ENCODE measurements at places on chromosomes 2 and 18. TPM values are rescaled to one million over a fixed set of nuclear protein-coding genes. Genes with fewer than 3 reads are reported as not detected.

The GPR35 gene
- total RNA-seq, result 7.6 TPM

The TRAF3IP1 gene
- 15.4 TPM for total RNA-seq

The FSIP2 gene
- not detected for total RNA-seq

The DNER gene
- not detected for total RNA-seq

The LRP2 gene
- total RNA-seq, result 0.17 TPM

DNA sequence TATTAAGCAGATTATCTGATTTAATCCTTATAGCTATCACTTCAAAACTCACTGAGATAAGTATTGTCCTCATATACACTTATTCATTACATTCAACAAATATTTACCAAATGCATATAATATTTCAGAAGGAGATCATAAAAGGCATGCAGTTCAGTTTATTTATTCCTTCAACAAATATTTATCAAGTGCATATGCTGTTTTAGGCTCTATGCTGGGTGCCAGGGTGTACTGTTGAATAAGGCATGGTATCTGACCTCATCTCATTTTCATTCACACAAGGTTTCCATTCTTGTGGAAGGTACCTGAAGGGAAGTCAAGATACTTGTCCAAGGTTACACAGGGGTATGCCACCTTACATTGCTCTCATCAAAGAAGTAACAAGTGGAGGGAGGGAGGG is 213.0 kb downstream of the INSIG2 start:
- H3K4me1 ChIP-seq, result no peaks in the 10 kb centered on the region
- DNase-seq, result no peak
- H3K36me3 ChIP-seq, result no peaks in the 10 kb centered on the region
- H3K4me3 ChIP-seq, result no peak overlapping the region

DNA sequence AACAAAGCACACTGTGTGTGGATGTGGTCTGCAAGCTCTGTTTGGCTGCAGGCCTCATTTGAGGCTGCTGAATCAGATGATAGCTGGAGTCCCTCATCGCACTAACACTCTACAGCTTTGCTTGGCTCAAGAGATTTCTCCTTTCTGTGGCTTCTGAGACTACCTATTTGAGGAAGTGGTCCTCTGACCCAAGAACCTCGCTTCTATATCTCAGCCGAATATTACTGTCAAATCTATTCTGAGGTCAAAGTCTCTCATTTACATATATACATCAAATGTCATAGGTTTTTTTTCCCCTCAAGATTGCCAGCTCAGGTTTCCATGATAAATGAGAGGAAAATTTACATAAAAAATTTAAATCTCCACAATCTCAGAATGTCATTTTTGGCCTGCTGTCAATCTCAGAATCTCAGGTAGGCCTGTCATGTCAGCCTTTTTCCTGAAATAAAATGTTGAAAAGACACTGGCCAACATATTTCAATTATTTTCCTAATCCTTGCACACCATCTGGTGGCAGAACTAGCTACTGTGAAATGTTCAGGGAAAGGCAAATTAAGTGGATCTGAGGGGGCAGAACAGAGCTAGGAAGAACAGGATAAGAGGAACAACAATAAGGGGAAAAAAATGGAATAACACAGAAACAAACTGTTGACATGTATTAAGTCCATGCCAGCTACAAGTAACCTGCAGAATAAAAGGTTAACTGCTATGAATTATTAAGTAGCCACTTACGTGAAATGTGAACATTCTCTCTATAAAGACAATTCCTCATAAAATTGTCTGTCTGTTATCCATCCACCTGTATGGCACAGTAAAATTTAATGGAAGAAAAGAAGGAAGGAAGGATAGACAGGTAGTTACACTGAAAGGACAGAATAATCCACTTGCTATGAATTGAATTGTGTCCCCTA is 39.3 kb downstream of the AP1S3 start:
- H3K4me1 ChIP-seq, result peaks cover 6% of the 10 kb centered on the region
- DNase-seq, result no peak
- no peaks in the 10 kb centered on the region for H3K36me3 ChIP-seq
- no peaks in the 10 kb centered on the region for H3K27me3 ChIP-seq

DNA sequence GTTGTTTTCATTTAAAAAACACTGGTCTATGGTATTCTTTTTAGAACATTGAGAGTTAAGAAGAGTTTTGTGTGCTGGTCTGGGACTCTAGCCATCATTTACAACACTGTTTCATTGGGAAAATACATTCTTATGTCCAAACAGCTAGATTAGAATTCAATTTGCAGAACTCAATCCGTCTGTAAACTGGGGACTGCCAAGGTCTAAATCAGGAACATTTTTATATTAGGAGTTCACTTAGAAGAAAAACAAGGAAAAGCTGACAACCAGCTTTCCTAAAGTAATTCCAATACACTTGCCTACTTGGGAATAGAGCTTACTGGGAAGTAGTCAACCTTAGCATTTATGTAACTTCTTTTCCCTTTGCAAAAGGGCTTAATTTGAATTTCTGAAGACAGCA is 91.5 kb upstream of the RNF152 start:
- no peaks in the 10 kb centered on the region for H3K27me3 ChIP-seq
- no peak overlapping the region for H3K27ac ChIP-seq

DNA sequence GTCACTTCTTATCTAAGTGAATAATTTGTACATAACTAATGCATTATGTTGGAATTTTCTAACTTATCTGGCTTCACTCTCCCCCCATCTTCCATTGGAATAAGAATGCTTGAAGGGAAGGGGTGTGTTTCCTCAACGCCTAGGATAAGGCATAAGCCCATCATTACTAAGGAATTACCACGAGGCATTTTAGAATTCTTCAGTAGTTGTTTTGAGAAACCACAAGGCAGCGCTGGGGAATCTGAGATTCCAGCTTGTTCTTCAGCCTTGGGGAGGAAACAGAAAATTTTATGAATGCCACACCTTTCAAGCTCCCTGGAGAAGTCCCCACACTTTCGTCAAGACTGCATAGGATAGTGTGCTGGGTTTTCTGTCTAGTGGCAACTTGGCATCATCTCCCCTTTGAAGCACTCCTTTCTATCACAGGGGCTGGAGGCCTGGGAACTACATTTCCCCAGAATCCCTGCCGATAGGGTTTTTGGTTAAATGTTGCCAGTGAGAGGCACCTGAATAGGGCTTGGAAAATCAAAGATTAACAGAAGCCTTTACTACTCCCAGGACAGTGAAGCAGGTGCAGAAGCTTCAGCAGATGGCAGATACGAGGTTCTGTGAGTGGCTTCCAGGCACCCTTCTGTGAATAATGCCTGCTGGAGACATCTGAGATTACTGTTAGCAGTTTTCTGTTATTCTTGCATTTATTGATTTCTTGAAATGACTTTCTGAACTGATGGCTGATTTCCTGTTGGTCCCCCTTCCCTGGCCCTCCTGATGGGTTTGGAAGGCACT is 192.7 kb upstream of the REV1 start:
- H3K27ac ChIP-seq, result no peak overlapping the region
- H3K36me3 ChIP-seq, result no peaks in the 10 kb centered on the region
- no peak for DNase-seq
- H3K4me1 ChIP-seq, result no peaks in the 10 kb centered on the region
- peaks cover 2% of the 10 kb centered on the region for H3K27me3 ChIP-seq

DNA sequence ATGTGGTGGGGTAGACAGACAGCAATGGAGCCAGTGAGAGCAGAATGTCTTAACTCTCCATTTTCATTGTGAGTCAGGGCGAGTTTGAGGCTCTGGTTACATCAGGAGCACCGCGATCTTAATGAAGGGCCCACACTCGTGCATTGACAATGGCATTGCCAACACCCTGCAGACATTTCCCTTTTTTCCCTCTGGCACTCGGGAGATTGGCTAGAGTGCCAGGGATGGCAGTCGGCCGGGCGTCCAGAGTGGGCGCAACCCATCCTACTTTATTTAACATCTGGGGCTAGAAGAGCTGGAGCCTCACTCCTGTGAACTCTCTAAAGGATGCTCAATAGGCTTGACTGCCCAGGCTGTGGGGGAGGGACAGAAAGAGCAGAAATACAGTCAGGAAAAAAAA is 9.7 kb downstream of the PROKR1 start:
- H3K27me3 ChIP-seq, result peaks cover 27% of the 10 kb centered on the region
- peak overlapping the region; percentile 16 for H3K4me3 ChIP-seq
- DNase-seq, result no peak
- no peaks in the 10 kb centered on the region for H3K36me3 ChIP-seq
- peaks cover 49% of the 10 kb centered on the region for H3K4me1 ChIP-seq
- H3K27ac ChIP-seq, result peak overlapping the region; percentile 9

DNA sequence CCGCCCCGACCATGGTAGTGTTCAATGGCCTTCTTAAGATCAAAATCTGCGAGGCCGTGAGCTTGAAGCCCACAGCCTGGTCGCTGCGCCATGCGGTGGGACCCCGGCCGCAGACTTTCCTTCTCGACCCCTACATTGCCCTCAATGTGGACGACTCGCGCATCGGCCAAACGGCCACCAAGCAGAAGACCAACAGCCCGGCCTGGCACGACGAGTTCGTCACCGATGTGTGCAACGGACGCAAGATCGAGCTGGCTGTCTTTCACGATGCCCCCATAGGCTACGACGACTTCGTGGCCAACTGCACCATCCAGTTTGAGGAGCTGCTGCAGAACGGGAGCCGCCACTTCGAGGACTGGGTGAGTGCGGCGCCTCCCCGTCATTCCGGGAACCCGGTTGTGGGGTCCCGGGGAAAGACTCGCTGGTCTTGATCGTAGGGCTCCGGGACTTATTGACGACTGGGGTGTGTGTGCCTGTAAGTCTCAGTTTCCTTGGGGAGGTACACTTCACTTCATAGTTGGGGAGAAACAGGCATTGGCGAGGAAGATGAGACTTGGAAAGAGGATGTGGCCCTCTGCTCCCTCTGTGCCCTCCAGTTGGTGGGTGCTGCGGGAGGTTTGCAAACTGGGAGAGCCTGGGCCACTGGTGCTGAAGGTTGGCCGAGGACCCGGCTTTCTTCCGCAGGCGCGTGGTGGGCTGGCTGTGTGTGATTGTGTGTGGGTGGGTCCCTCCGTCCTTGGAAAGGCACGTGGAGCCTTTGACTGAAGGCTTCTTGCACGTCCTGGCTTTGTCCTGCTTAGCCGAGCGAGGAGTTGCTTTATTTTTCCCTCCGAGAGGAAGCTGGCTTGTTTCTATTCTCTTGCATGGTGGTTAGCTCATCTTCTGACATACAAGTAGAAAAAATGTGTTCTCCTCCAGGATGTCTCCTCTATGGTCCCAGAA is 886 bp downstream of the PRKCE start:
- peak; percentile 19 for DNase-seq
- peak overlapping the region; percentile 76 for H3K27ac ChIP-seq
- H3K36me3 ChIP-seq, result peaks cover 2% of the 10 kb centered on the region
- H3K27me3 ChIP-seq, result peaks cover 30% of the 10 kb centered on the region

DNA sequence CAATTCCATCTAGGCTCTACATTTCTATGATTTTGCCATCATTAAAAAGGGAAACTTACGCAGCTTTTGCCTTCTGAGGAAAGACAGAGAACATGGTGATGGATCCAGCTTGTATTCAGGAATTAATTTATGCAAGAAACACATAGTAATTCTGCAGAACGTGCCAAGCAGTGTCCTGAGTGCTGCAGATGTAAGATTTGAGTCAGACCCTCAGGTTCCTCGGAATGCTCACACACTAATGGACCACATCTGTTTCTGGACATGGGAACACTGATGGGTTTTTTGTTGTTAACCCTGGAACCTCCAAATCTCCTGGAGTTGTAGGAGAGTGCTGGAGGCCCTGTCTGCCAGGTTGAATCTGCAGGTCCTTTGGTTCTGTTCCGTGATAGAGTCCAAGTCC is 132.9 kb downstream of the SETBP1 start:
- H3K27ac ChIP-seq, result no peak overlapping the region
- H3K27me3 ChIP-seq, result peaks cover 16% of the 10 kb centered on the region
- no peak for DNase-seq
- peaks cover 17% of the 10 kb centered on the region for H3K4me1 ChIP-seq

- DNase-seq, result no peak
- H3K27ac ChIP-seq, result peak overlapping the region; percentile 99
- peaks cover 8% of the 10 kb centered on the region for H3K4me1 ChIP-seq
- H3K27me3 ChIP-seq, result peaks cover 3% of the 10 kb centered on the region
- H3K36me3 ChIP-seq, result peaks cover 8% of the 10 kb centered on the region
Measured at GRCh38 chr2:189441709-189442074, 418 bp downstream of the WDR75 start.

DNA sequence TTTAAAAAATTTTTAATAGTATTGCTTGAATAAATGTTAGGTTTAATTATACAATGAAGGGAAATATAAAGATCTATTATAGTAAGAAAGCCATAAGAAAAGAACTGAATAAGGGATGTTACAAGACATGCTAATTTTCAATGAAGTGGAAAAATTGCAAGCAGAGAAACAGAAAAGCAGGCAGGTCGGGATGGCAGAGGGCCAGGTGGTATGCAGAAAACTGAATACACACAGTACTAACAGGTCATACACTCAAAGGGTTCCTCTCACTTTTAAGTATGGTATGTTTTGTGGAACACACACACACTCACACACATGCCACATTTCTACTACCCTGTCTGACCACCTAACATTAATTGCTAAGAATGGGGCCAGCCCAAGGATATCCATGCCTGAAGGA is 76.7 kb upstream of the DTNA start:
- no peaks in the 10 kb centered on the region for H3K27me3 ChIP-seq
- DNase-seq, result no peak
- H3K36me3 ChIP-seq, result no peaks in the 10 kb centered on the region
- no peaks in the 10 kb centered on the region for H3K4me1 ChIP-seq

DNA sequence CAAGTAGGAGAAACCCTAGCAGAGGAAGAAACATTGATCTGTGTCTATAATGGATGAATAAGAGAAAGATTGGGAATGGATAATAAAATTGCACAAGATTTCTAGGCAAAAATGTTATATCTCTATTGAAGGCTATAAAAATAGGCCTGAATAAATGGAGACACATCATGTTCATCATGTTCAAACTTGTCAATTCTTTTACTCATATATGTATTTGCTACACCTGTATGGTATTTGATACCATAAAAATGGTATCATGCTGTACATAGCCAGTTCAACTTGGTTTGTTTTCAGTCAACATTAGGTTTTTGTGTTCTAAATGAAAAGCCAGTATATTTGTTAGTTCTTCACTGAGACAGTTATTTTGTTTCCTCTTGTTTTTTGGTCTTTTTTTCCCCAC is 132.2 kb upstream of the RNF152 start:
- H3K27ac ChIP-seq, result no peak overlapping the region
- no peaks in the 10 kb centered on the region for H3K4me1 ChIP-seq
- H3K36me3 ChIP-seq, result no peaks in the 10 kb centered on the region
- no peak for DNase-seq
- no peak overlapping the region for H3K4me3 ChIP-seq

DNA sequence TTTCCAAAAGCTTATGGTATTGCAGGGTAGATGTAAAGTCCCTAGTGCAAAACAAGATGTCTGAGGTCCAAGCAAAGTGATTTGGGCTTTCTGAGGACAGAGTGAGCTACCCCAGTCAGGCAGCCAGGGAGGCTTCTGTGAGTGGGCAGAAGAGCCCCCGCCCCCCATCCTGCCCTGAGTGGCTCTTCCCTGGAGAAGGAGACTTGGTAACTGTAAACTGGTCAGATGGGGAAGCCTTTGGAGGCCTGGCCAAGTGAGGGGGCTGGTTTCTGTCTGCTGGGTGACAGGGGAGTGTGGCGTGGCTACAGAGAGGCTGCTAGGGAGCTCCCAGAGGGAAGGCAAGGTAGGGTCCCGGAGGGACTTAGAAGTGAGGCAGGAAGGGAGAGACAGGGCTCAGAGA is 181.3 kb upstream of the HAAO start:
- H3K4me1 ChIP-seq, result peaks cover 11% of the 10 kb centered on the region
- no peak for DNase-seq
- H3K27ac ChIP-seq, result no peak overlapping the region
- no peak overlapping the region for H3K4me3 ChIP-seq

All from activated T-helper 1 cell treated with anti-CD3 and anti-CD28 coated beads, Interleukin-12 subunit alpha, Interleukin-12 subunit beta, Interleukin-2, Interleukin-4 antibody, amounts not matched to agents 30 ng/mL and 10 ng/mL and 1 ng/mL, durations not matched to agents 14 hours and 24 hours and 36 hours (primary cell).